ENCODE measurements at places on chromosomes 2 and 18.

- DNase-seq: no peak
Measured at GRCh38 chr2:231452799-231453508, 11.3 kb downstream of the NCL start.

DNA sequence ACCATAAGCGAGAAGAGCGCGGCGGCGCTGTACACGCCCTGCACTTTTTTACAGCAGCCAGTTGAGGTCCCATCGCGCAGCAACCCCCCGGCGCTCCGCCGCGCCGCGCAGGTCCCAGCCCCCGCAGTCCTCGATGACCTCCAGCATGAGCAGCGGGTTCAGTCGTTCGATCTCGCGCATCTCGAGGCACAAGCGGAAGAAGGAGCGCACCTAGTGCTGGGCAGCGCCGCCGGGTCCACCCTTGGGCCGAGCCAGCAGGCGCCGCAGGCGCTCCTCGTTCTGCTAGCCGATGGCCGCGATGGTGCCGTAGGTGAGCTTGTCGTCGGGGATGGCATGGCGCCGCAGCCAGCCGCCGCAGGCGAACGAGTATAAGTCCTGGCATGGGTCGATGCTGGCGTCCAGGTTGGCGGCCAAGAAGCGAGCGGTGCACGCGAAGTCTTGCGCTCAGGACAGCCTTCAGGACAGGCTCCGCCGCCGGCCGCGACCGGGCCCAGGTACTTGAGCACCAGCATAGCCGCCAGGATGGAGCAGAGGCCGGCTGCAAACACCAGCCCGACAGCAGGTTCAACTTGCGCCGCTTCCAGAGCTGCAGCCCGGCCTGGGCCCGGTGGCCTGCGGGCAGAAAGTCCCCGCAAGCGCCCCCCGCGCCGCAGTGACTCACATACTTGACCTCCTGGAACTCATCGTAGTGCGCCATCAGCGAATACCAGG is 8.3 kb downstream of the ALPP start:
- DNase-seq: no peak

- no peak for DNase-seq
Measured at GRCh38 chr2:164755952-164756351, 85.7 kb downstream of the COBLL1 start.

GRCh38 chr2:46974659-46975058 is 59.1 kb upstream of the MCFD2 start:
- DNase-seq: no peak

DNA sequence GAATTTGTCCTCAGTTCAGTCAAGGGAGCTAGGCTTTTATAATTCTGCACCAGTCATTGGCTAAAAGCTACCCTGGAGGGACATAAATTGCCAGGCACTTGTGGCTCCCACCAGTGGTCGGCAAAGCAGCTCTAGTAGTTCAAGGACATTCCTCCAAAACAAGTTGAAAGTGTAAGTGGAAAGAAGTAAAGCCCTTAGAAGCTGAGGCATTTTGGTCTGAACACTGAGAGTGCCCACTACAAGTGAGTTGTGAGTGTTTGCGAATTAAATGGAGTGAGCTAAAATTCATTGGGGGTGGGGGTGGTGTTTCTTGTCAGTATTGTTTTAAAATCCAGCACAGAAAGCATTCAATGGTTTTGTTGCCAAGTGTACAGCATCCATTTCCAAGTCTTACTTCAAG is 879.9 kb upstream of the CDH2 start:
- DNase-seq: no peak

DNA sequence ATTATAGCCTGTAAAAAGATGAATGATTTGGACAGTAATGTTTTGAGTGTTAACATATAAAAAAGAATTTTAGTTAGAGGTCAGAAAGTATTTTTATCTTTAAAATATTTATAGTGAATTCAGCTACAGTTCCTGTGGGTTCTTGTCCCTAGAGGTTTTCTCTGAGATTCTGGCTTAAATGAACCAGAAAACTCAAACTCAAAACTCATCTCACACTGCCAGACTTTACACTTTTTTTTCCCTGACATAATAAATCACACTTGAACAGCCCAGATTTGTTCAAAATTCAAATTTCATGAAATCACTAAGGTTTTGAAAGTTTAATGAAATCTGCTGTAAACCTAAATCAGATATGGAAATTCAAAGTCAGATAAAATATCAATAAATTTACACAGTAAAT is 92.3 kb downstream of the KCNH7 start:
- DNase-seq: no peak

DNA sequence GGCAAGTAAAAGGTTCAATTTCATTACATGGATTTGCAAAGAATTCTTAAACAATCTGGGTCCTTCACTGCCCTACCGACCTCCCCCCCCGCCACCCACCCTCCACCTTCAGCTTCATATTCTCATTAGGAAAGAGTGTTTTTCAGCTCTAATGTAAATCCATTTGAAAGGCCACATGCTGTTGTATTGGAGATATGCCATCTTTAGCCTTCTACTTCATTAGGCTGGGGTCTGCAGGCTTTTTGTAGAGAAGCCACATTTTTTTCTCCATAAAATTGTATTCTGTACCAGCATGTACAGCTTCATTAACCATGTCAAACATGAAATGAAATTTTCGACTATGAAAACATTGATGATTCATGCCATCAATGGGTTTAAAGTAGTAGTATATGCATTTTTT is 42.8 kb upstream of the THUMPD2 start:
- DNase-seq: no peak
